GM23248 (cell line): ENCODE measurements at places on chromosomes 4 and X. TPM values are rescaled to one million over a fixed set of nuclear protein-coding genes. Genes with fewer than 3 reads are reported as not detected.

The PPP2R2C gene
- total RNA-seq, result not detected in 2 replicates

The COX7B2 gene
- not detected in 2 replicates for total RNA-seq

The RTL3 gene
- under 0.01 and 0.11 TPM in 2 replicates for total RNA-seq

- peaks cover 37% of the 10 kb centered on the region for H3K4me1 ChIP-seq
- H3K36me3 ChIP-seq, result no peaks in the 10 kb centered on the region
- peak; percentile 94 for DNase-seq
- peak overlapping the region; percentile 62 for H3K27ac ChIP-seq
These were observed 17.6 kb upstream of the CC2D2A start for GRCh38 chr4:15451866-15452765.

DNA sequence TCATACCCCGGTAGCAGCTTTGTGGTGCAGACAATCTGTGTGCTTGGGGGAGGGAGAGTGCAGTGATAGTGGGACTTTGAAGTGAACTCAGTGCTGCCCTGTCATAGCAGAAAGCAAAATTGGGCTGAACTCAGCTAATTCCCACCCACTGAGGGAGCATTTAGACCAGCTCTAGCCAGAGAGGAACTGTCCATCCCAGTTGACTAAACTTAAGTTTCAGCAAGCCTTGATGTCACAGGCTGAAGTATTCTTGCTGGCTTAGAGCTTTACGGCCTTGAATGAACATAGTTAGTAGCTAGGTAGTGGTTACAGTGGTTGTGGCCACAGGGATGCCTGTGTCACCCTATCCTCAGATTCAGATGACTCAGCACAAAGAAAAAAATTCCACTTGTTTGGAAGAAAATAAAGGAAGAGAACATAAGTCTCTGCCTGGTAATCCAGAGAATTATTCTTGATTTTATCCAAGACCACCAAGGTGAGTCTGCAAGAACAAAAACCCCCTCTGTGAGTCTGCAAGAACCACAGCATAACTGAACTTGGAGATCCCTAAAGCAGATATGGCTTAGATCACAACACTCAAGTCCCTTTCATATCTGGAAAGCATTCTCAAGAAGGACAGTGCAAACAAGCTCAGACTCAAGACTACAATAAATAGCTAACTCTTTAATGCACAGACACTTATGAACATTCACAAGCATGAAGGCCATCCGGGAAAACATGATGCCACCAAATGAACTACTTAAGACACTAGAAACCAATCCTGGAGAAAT is 39.4 kb downstream of the ADH7 start:
- peak overlapping the region; percentile 67 for H3K27ac ChIP-seq
- no peak overlapping the region for H3K4me3 ChIP-seq

- no peaks in the 10 kb centered on the region for H3K36me3 ChIP-seq
- H3K4me1 ChIP-seq, result no peaks in the 10 kb centered on the region
- no peak for DNase-seq
These were observed 1.2 kb downstream of the NPNT start for GRCh38 chr4:105896461-105896942.

GRCh38 chr4:82267506-82267905 is 106.3 kb downstream of the HNRNPD start:
- H3K4me3 ChIP-seq, result no peak overlapping the region
- H3K36me3 ChIP-seq, result no peaks in the 10 kb centered on the region
- no peak overlapping the region for H3K27ac ChIP-seq
- no peak for DNase-seq
- H3K27me3 ChIP-seq, result no peaks in the 10 kb centered on the region; the same call in 1 of the 2 replicates
